Activated naive CD4-positive, alpha-beta T cell treated with anti-CD3 and anti-CD28 coated beads, Interleukin-2, amount 50 U/mL, for 16 hours (primary cell): ENCODE measurements at places on chromosomes 13 and 19.

DNA sequence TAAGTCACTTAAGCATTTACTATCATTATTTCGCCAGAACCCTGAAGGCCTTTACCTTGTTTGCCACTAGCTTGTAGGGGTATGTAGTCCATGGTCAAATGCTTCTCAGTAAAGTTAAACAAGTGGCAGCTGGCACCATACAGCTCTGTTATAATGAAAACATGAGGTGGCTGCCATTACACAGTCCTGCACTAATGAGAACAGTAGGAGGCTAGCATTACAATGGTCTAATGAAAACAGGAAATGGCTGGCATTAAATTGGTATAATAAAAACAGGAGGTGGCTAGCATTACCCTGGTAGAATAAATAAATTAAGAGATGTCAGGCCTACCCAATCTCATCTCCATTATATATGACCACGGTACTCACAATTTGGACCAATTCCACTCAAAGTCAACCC lies 107.5 kb downstream of the PCDH17 start:
- no peak for DNase-seq

DNA sequence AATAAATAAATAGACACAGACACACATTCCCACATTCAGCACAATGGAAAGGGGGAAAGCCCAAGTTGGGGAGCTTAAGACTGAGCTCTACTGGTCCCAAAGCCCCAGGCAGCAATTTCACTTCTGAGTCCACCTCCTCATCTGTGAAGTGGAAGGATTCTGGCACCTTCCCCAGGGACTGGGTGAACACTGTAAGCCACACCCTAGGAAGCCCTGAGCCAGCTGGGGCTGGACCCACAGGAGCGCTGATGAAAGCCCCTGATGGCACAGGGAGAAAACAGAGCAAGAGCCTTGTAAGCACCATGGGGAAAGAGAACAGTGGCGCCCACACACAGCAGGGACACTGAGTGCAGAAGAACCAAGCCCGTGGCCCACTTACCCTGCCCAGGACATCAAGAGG lies 37.8 kb downstream of the EPS15L1 start:
- no peak for DNase-seq

DNA sequence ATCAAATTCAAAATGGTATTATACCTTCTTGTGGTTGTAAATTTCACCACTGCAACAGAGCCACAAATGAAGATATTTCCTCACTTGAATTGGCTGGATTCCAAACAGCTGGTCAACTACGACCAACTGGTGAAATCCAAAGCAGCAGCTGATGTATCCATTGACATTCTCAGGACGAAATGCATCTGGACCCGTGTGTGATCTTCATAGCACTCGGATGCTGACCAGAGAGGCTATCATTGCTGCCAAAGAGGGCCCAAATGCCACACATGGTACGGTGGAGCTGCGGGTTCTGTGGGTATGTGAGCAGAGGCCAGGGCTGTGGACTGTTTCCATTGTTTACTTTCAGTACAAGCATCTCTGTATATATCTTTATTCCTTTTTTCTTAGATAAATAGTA lies 25.6 kb upstream of the PCCA start:
- no peak for DNase-seq

- DNase-seq, result no peak
Observed at GRCh38 chr13:41079725-41080124, 18.4 kb downstream of the WBP4 start.

- no peak for DNase-seq
Observed at GRCh38 chr13:74151859-74152258, 17.7 kb upstream of the KLF12 start.
